ENCODE measurements at places on chromosomes 6 and 20.

- H3K4me3 ChIP-seq, result no peak overlapping the region
- no peak for DNase-seq
- peaks cover 7% of the 10 kb centered on the region for H3K4me1 ChIP-seq
- H3K27me3 ChIP-seq, result no peaks in the 10 kb centered on the region
Measured at GRCh38 chr6:142906945-142907470, 38.0 kb downstream of the HIVEP2 start.

DNA sequence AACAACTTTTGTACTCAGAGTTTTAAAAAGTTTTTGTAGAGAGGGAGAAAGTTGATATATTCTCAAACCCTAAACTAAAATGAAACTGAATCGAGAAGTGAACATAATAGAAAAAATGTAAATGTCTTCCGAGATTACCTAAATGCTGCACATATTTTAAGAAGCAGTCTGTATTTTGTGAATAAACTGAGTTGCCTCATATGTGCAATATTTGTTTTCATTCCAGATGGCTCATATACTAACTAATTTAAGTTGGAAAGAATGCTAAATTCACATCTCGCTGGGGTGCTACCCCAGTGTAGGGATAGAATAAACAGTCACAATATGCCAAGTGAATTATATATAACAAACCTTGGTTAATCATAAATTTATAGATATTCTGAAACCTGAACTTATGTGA lies 285.9 kb upstream of the THEMIS start:
- no peaks in the 10 kb centered on the region for H3K4me1 ChIP-seq
- H3K36me3 ChIP-seq, result no peaks in the 10 kb centered on the region
- H3K27me3 ChIP-seq, result no peaks in the 10 kb centered on the region
- H3K27ac ChIP-seq, result no peak overlapping the region
- no peak for DNase-seq

- no peaks in the 10 kb centered on the region for H3K36me3 ChIP-seq
- DNase-seq, result no peak
- peak overlapping the region; percentile 24 for H3K4me3 ChIP-seq
- no peaks in the 10 kb centered on the region for H3K27me3 ChIP-seq
- no peak overlapping the region for H3K27ac ChIP-seq
- H3K4me1 ChIP-seq, result peaks cover 10% of the 10 kb centered on the region
Measured at GRCh38 chr6:43129434-43130194, 41.5 kb upstream of the SRF start.

GRCh38 chr6:108896111-108896661 lies 48.0 kb downstream of the ARMC2 start:
- DNase-seq, result no peak
- H3K27me3 ChIP-seq, result no peaks in the 10 kb centered on the region

- H3K27me3 ChIP-seq, result no peaks in the 10 kb centered on the region
- no peak overlapping the region for H3K27ac ChIP-seq
- DNase-seq, result no peak
- no peaks in the 10 kb centered on the region for H3K4me1 ChIP-seq
- H3K4me3 ChIP-seq, result no peak overlapping the region
- H3K36me3 ChIP-seq, result no peaks in the 10 kb centered on the region
Measured at GRCh38 chr6:95519228-95520037, 57.9 kb upstream of the MANEA start.

All from ascending aorta (tissue), 2 donors.